ENCODE measurements at places on chromosomes 4 and X.

GRCh38 chr4:41921476-41921875 is 13.8 kb upstream of the TMEM33 start:
- DNase-seq, result no peak

DNA sequence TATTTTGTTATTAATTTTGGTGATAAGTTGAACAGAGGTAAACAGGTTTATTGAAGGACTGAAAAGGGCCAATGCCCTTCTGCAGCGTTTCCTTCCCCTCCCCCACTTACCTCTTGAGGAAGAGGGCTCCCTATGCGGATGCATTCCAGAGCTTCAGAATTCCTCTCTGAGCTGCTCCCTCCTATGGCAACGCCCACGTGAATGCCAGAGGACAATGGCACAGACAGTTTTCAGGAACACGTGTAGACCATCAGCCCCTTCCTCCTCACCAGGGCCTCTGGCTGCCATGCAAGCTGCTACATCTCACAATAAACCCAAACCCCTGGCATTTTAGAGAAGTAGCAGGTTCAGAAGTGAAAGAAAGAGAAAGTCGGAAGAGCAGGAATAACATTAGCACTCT is 127.9 kb downstream of the CHRDL1 start:
- DNase-seq, result no peak

DNA sequence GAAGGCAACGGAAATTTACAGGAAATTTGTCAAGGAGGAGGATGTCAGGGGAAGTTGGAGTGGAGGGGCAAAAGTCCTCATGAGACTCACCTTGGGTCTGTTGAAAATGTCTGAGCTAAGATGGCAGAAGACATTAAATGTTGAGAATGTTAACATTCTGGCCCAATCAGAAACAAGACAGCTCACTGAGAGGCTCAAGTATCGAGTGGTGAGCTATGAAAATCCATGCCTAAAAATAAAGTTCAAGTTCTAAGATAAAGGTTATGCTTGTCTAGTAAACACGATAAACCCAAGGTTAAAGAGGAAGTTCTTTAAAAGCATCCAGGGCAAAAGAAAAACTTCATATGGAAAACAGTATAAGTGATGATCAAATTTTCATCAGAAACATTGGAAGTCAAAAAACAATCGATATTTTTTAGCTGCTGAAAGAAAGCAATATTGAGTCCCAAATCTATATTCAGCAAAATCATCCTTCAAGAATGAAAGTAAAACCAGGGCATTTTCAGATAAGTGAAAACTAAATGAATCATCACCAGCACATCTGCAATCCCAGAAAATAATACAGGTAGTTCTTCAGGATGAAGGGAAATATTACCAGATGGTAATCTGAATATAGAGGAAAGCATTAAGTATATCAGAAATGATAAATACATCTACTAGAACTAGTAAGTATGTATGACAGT is 462.4 kb downstream of the TLL1 start:
- DNase-seq, result no peak

GRCh38 chr4:11342401-11342800 is 86.3 kb downstream of the HS3ST1 start:
- no peak for DNase-seq

DNA sequence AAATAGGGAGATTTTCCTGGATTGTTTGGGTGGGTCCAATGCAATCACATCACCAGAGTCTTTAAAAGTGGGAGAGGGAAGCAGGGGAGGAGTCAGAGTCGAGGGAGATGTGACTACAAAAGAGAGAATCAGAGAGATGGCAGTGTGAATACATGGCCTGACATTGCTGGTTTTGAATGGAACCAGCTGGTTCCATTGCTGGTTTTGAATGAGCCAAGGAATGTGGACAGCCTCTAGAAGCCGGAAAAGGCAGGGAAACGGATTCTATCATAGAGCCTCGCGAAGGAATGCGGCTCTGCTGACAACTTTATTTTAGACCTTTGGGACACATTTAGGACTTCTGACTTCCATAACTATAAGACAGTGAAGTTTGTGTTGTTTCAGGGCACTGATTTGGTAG is 627.0 kb upstream of the HTR2C start:
- no peak for DNase-seq

Data from A549 (cell line).